ENCODE measurements at places on chromosomes 12 and 14.

DNA sequence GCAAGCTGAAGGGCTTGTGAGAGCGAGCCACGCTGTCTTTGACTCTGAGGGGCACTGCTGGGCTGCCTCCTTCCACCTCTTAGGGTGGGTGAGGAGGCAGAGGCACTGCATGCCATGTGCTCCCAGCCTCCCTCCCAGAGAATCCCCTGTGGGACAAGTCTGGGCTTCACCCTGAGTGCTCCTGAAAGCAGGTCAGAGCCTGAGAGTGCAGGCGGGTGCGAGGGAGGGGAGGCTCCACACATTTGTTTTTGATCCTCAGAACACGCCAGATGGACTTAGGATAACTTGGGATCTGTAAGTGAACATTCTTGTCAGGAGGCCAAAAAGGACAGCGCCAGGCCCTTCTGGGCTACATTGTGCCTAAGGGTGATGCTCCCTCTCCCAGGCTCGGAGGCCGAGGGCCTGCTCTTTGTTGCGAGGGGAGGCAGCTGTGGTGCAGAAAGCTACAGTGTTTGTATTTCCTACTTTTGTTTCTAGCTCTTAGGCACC lies 155.4 kb downstream of the TMX1 start:
- DNase-seq = peak; percentile 97

GRCh38 chr12:98750511-98750910 lies 105.4 kb downstream of the APAF1 start:
- peak; percentile 17 for DNase-seq

DNA sequence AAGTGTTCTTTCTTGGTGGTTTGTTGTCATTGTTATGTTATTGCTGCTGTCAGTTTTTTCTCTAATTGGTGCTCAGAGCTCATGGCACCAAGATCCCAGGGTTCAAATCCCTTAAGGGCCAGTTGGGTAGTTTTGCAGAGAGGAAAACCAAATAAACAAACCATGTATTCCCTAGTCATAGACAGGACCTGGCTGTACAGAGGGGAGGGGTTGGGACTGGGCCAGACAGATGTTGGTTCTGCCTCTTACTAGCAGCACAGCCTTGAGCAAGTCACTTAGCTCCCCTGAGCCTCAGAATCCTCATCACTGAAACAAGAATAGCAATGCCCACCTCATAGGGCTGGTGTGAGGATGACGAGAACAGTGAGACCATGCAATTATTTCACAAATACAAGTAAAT lies 53.4 kb downstream of the LTBP2 start:
- peak; percentile 34 for DNase-seq

- no peak for DNase-seq
Observed at GRCh38 chr14:39722547-39723273, 290.5 kb upstream of the FBXO33 start.

DNA sequence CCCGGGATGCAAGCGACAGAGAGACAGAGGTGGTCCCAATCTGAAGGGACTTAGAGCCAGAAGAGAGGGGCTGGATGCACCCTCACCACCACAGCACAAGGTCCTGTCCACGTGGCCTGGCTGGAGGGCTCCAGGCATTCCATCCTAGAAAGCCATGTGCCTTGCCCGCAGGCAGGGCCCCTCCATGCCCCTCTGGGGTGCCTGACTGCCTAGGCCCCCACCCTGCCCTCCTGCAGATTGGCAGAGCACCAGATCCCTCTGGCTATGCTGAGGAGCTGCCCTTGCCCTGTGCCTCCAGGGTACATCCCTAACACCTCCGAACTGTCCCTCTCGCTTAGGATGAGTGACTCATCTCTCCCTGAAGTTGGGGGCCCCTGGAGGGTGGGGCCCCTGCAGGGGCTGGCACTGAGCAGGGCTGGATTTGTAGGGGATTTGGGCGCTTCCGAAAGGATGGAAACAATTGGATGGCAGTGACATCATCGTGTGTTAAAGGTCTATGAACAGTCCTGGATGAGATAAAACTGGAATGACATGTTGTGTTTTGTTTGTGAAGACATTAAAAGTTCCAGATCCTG lies 50.9 kb downstream of the CHGA start:
- peak; percentile 43 for DNase-seq

DNA sequence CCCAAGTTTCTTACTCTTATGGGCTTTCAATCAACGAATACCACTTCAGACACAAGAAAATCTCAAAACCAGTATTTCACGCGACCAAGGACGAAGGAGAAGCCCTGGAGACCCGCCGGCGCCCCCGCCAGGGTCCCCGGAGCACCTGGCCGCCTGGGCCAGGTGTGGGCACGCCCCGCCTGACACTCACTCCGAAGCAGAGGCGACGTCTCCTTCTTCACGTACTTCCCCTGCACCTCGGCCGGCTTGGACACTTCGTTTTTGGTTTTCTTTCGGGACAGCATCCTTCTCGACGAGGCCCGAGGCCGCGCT lies 466 bp downstream of the SAV1 start:
- DNase-seq = no peak

- DNase-seq = no peak
Observed at GRCh38 chr12:42010715-42011114, 134.0 kb downstream of the GXYLT1 start.

DNA sequence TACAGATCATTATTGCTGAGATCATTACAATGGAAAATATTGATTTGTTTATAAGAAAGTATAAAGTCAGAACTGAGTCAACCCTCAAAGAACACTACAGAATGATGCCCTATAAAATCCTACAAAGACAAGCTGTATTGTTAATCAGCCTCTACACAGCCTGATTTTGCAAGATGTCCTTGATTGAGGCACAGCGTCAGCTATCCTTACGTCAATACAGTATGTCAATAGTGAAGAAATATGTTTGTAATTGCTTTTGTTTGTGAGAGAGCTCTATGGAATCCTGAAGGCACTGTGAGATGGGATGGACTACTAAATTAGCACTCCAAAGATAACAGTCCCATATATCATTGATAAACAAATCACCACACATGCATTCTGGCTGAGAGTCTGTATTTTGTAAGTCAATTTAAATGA lies 70.7 kb downstream of the RASSF9 start:
- DNase-seq = no peak

- DNase-seq = peak; percentile 71
Observed at GRCh38 chr14:52032204-52032801, 36.6 kb downstream of the NID2 start.

DNA sequence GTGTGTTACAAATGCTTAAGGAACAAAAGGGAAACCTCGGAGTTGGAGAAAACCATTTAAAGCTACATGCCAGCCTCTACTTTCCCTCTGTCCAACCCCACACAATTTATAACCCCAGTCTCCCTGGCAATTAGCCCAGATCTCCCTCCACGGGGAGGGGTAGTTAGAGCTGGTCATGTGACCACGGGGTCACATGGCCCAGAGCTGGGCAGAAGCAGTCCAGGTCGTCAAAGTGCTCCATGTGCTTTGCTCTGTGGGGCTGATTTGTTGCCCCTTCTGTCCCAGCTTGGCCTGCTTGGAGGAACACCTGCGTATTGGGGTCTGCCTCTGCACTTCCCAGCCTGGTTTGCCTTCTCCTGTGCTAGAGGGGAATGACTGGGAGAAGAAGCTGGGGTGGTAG lies 219.1 kb downstream of the RBM19 start:
- peak; percentile 11 for DNase-seq

GRCh38 chr12:57958061-57958657 lies 16.8 kb downstream of the ATP23 start:
- no peak for DNase-seq

DNA sequence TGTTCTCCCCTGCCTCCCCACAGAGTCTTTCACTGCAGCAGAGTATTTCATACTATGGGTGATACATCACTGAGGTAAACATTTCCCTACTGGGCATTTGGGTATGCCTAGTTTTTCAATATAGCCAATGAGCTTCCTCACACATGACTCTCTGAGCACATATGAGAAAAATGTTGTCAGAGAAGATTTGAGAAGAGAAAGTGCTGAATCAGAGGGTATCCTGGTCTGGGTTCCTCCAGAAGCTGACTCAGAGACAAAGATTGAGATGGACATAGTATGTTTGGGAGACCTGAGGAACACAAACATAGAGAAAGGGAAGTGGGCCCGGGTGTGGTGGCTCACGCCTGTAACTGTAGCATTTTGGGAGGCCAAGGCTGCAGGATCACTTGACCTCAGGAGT lies 12.6 kb downstream of the SLC8B1 start:
- DNase-seq = peak; percentile 86

DNA sequence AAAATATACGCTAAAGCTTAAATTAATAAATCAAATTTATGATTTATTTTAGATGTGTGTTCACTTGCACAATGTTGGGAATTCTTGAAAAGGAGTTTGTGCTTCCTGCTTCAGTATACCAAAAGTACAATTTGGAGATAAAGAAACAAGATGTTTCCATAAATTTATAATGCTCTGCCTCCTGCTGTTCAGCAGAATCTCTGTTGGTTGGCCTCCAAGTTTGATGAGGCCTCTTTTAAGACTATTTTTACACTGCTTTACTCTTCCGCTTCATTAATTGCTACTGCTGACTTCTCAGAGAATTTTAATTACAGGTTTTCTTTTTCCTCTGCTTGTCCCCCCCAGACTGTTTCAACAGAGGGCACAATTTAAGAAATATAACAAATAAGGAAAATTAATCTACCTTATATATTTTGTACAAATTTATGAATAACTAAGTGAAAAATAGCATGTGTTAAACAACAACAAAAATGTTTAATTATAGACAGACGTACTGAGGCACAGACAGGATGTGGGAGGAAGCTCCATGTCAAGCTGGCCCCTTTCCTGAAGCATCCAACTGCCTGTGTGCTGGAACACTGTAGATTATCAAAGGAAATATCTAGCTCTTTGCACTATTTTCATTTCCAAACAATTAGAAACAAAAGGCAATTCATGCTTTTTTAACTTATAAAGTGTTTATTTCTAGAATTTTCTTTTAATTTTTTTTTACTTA lies 83.9 kb downstream of the PIK3C2G start:
- peak; percentile 20 for DNase-seq

DNA sequence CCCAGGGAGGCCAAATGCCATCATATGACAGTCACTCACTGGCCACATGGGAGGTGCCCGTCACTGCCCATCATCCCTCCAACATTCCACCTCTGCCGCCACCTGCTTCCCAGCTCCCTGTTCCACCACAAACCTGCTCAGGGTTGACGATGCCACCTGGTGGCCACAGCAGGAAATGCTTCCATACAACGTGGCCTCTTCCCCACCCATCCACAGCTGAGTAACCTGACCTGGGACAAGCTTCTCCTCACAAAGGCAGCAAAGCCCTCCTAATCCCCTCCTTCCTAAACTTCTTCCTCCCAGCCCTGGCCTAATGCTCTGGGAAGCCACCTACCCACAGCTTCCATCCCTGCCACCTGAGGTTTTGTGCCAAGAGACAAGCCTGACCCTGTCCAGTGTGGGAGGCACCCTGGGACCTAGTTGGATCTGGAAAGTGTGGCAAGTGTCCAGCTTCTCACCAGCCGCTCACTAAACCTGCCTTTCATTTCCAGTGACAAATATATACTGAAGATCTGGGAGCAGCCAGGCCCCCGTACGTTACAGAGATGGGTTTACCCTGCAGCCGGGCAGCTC lies 4.3 kb downstream of the DEGS2 start:
- no peak for DNase-seq

DNA sequence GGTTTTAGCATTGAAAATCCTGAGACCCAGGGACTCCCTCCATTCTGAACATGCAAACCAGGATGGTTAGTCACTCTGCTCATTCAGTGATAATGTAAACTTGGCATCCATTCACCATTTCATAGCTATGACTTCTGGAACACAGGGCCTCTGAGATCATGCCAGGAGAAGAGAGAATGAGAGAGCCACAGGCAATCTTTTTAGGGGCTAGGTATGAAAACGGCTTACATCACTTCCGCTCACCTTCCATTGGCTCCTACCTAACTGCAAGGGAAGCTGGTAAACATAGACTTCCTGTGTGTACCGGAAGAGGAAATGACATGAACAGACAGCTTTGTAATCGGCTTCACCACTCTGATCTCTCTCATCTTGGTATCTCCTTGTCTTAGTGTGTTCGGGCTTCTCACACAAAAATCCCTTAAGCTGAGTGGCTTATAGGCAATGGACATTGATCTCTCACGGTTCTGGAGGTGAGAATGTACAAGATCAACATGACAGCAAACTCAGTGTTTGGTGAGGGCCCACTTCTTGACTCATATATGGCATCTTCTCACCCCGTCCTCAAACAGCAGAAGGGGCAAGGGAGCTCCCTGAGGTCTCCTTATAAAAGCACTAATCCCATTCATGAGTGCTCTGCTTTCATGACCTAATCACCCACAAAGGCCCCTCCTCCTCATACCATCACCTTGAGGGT lies 465.9 kb upstream of the TBX3 start:
- peak; percentile 97 for DNase-seq

DNA sequence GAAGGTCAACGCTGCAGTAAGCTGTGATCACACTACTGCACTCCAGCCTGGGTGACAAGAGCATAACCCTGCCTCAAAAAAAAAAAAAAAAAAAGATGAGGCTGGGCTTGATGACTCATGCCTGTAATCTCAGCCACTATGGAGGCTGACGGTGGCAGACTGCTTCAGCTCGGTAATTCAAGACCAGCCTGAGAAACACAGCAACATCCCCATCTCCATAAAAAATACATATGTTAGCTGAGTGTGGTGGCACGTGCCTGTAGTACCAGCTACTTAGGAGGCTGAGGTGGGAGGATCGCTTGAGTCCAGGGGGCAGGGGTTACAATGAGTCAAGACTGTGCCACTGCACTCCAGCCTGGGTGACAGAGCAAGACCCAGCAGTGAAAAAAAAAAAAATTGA lies 50.4 kb downstream of the GXYLT1 start:
- peak; percentile 77 for DNase-seq

- no peak for DNase-seq
Observed at GRCh38 chr12:118783703-118784102, 197.6 kb upstream of the SRRM4 start.

DNA sequence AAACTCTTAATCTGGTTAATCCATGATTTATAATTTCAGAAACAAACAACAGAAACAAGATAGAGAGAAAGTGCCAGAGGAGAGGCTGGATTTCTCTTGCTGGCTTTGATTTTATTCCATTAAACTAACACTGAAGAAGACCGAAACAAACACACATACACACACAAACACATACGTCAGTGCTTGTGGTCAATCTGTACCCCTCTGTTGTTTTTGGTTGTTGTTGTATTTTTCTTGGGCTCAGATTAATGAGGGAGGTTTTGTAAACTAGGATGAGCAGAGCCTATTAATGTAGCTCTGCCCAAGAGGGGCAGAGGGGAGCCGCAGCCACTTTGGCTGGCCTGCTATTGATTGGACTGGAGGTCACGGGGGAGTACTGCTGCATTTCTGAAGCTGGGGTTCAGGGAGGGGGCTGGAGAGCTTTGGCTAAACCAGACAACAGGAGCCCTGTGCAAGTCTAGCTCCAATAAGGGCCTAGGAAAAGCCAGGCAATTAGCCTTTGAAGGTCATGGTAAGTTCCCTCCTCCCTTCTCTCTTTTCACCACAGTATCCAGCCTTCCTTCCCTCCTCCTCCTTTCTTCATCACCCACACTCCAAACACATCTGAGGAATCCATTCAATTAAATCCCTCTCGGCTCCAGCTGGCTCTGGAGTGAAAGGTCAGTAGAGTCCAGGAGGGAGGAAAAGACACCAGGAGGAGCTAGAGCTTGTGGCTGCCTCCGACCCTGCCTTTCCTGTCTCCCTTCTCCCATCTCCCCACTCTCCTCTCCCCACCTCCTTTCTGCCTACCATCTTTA lies 344.1 kb upstream of the LMO3 start:
- DNase-seq = no peak

- DNase-seq = no peak
Observed at GRCh38 chr12:68932128-68932960, 627 bp downstream of the CPM start.
